NCI-H146 (cell line): ENCODE measurements at places on chromosomes 5 and 9.

- peak; percentile 38 for DNase-seq
Observed at GRCh38 chr5:77971776-77972468, 195.8 kb upstream of the TBCA start.

- DNase-seq = peak; percentile 40
Observed at GRCh38 chr9:133406480-133407307, 11.1 kb downstream of the REXO4 start.

DNA sequence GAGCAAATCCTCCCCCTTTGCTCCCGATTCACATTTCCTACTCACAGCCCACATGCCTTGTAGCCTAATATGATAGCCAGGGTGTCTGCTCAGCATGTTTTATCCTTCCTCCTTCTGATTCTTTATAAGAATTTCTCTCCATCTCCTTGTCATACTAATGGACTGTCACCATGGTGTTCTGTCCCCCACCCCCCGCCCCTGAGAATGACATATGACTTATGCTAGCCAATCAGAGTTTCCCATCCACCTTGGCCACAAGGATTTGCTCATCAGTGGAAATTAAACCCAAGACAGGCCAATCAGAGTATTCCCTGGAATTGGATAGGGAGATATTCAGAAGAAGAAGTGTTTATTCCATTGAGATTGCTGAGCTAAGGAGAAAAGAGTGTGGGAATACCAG is 16.0 kb downstream of the ABLIM3 start:
- DNase-seq = no peak

GRCh38 chr9:74444369-74444768 is 52.8 kb upstream of the RORB start:
- no peak for DNase-seq

- peak; percentile 65 for DNase-seq
Observed at GRCh38 chr9:133990366-133991213, 1.5 kb downstream of the VAV2 start.

DNA sequence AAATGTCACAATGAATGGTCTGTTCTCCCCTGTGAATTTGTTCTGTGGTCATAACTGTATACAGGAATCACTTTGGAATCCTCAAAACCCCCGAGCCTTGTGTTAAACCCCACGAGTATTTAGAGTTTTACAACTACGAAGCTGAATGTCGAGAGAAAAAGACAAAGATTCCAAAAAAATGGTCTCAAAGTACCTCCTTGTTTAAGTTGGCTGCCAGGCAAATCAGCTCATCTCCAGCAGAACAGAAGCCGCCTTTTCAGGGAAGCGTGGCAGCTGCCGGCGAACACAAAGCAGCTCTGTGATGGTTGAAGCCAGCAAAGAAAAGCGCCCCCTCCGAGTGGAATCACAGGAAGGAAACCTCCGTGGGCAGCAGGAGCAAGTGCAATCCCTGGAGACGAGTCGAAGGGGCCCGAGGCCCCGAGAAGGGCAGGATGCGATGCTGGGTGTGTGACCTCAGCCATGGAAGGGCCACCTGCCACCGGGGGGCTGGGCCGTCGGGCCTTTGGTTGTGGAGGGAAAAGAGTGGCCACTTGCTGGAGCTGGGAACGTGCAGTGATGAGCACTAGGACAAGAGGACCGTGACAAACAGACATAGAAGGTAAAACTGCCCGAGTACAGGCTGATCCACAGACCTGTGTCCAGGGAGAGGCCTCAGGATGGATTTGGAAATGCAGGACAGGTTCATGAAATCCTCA is 706.4 kb downstream of the SEMA5A start:
- DNase-seq = no peak

DNA sequence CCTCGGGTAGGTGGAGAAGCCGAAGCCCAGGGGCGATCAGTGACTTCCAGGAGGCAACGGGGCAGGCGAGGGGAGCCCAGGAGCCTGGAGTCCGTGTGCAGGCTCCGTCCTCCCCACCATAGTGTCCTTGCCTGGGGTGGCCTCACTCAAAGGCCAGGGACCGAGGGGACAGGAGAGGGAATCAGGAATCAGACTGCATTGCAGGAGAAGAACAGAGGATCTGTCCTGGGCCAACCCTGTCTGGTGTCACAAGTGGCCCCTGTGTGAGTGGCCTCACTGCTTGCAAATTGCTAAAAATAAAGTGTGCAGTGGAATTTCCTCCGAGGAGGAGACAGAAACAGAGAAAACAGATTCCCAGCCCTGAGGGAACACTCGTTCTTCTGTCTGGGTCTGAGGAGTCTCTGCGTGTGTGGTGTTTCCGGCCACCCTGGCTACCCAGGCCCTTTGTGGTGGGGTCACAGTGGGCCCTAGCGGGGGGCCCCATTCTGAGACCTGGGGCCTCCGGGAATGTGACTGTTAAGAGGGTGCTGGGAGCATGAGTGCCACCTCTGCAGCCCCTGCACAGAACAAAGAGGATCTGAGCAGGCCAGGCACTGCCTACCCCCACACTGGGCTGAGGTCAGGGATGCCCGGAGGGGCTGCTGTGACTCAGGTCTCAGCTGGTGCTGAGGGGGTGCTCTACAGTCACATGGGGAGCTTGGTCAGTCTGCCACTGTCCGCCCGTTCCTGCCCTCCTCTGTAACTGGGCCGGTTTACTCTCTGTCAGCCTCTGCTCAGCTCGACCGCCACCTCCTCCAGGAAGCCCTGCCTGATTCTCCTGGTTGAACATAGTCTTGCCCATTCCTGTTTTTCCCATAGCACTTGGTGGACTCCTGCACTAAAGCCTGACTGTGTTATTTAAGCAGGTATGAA is 7.4 kb downstream of the TRAF1 start:
- DNase-seq = no peak

GRCh38 chr5:67935908-67936566 is 279.5 kb upstream of the PIK3R1 start:
- DNase-seq = no peak

- no peak for DNase-seq
Observed at GRCh38 chr5:19496056-19496455, 491.9 kb downstream of the CDH18 start.

DNA sequence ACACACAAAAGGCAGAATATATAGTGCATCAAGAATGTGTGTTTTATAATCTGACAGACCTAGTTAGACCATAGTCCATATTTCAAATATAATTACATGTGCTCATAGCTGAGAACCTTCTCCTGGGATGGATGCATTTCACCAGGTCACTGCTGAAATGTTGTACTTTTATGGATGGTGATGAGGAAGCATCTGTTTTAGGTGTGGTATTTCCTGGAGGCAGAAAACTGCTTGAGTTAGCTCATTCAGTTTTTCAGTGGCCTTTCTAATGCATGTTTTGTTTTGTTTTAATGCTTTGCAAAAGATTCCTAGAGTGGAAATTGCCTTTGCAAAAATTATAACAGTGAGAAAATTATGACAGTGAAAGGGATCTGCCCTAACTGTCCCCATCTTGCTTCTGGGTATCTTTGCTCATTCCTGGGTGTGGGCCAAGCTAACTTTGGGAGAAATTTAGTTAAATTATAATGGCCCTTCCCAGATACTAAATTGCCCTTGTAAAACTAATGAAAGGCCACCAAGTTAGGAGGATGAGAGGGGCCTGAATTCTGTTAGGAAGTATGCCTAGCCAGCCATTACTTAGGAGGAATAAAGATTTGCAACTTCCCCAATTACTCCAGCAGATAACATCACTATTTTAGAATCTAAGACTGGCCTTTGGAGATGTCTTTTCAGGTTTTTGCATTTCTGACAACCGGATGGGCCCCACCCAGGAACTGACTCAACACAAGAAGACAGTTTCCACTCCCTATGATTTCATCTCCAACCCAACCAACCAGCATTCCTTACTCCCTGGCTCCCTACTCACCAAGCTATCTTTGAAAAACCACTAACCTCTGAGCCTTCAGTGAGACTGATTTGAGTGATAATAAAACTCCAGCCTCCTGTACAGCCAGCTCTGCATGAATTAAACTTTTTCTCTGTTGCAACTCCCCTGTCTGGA is 7.0 kb upstream of the IL12B start:
- no peak for DNase-seq

- peak; percentile 41 for DNase-seq
Observed at GRCh38 chr5:59020611-59021285, 437.9 kb downstream of the RAB3C start.

DNA sequence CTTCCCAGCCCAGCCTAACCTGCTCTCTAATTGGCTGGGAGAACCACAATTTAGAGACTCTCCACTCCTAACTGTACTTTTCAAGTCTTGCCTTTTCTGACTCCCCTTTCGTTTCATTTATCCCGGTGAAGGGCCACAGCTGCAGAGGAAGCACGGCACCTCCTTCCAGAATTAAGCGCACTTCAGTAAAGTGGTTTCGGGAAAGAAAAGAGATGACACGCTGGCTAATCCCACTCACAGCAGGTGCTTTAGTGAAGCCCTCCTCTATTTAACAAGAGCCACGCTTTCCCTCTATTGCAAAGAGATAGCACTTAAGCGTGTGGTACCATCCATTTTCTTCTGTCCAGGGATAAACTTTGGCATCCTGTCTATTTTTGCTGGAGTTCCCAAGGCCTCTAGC is 4.8 kb downstream of the DNAH5 start:
- DNase-seq = no peak

GRCh38 chr5:79273341-79273740 is 37.4 kb downstream of the JMY start:
- no peak for DNase-seq

DNA sequence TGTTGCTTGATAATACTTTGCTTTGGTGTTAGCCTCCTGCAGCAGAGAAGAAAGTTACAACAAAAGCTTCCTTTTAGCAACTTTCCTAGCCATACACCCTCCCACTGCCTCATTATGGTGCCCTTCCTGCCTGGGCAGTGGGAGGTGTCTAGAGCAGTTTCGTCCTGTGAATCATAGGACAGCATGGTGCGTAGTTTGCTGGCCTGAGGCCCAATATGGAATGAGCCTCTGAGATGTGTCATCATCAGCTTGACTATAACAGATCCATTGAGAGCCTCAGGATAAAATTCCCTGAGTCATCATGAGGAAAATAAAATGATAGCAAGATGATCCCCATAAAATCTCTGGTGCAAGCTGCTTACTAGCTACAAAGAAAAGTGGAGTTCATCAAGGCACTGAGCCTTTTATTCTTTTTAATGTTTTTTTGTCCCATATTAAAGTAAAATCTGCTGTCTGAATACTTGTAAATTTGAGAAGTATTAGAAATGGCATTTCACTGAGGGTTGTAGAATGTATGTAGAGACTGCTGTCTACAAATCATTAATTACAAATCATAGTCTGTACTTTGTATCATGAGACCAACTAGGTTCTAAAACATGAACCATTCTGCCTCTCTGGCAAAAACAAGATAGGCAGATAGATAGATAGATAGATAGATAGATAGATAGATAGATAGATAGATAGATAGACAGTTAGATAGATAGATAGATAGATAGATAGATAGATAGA is 303.0 kb upstream of the PDE4D start:
- DNase-seq = no peak

GRCh38 chr5:179276838-179277395 is 68.3 kb downstream of the ADAMTS2 start:
- no peak for DNase-seq

DNA sequence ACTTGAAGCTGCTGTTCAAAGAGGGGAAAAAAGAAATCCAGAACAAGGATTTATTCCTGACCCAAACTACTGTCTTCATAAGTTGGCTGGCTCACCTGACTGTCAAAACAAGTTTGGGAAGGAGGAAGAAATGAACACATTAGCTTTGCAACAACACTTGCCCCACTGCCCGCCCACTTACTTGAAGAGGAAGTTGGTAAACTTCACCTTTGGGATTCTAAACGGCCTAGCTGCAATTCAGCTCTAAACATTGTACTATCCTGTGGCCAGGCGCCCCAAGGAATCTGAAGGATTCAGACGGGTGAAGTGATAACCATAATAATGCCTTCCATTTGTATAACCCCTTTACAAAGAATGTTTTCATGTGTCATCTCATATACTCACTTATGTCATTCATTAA is 199.4 kb downstream of the ARRDC3 start:
- no peak for DNase-seq

DNA sequence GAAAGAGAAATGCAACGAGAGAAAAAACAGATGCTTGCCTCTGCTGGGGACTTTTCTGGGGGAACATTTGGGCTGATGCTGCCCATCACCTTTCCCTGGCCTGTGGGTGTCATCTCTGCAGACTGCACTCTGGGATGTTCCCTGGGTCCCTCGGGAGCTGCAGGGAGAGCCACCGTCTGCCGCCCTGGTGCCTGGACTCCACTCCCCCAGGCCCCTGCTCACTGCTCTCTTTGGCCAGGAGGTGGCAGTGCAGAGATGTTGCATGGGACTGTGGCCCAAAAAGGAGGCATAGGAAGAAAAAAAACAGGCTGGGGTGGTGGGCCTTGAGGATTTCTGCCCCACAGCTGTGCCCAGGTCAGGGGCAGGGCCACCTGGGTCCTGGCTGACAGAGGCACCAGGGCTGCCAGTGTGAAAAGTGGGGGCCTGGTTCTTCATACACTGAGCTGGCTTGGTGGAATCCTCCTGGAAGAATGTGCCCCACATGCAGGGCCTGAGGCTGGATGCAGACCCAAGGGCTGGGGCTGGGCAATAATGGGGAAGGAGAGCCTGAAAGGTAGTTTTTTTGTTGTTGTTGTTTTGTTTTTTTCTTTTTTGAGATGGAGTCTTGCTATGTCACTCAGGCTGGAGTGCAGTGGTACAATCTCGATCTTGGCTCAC is 353.6 kb downstream of the SLIT3 start:
- no peak for DNase-seq

GRCh38 chr5:139740992-139741672 is 54.5 kb upstream of the PSD2 start:
- DNase-seq = no peak

- no peak for DNase-seq
Observed at GRCh38 chr9:112403614-112404201, 23.8 kb downstream of the HSDL2 start.

GRCh38 chr9:134055981-134056461 is 11.8 kb downstream of the BRD3 start:
- DNase-seq = no peak

GRCh38 chr5:52356311-52356918 is 431.3 kb upstream of the ITGA1 start:
- peak; percentile 74 for DNase-seq

DNA sequence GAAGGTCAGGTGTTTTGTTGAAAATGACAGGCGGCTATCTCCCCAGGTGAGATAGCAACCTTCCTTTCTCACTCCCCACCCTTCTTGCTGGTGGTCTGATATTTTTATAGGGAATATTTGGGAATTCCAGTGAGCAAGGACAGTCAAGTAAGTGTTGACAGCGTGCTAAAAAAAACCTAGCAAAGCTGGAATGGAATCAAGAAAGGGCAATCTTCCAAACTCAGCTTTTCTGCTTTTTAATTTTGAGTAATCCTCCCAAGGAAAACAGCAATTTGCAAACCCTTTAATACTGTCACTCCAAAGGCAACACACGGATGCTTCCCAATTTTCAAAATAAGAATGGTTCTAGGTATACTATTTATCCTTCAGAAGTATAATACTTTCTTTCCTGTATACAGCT is 143.7 kb upstream of the PCA3 start:
- no peak for DNase-seq

- DNase-seq = no peak
Observed at GRCh38 chr9:15843931-15844330, 291.1 kb downstream of the CCDC171 start.

GRCh38 chr5:106454050-106454449 is 1216.7 kb downstream of the EFNA5 start:
- DNase-seq = no peak
